ENCODE measurements at places on chromosomes 2 and 18.
A peak's percentile ranks its signal among the peaks of the same experiment; 100 is the strongest.

- DNase-seq, result no peak
Measured at GRCh38 chr2:157699806-157700205, 71.1 kb upstream of the ACVR1C start.

DNA sequence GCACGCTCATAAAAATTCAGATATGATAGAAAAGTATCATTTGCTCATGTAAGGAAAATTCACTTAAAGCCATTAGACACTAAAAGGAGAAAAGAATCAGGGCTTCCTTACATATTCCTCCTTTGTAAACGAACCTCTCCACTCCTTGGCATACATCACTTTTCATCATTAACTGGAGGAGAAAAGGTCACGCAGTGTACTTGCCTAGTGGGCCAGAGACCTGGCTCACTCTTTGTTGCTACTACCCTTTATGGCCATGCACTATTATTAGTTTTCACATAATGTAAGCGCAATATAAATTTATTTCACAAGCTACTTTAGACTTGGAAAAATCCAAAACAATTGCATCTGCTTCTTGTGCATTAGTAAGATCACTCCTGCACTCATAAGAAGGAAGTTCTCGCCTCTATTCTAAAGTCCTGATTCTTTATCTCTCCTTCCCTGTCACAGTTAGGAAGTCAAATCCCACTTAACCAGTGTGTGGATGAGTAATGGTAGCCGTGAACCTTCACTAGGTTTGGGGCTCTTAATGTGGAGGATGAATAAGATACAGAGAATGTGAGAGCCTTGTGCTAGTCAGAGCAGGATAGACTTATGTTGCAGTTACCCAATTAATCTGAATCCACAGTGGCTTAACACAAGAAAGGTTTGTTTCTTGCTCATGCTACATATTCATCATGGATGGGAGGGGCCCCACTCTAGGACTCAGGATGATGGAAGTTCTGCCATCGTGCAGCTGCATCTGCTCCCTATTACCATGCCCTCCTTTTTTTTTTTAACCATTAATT lies 115.0 kb upstream of the GLS start:
- DNase-seq, result no peak

DNA sequence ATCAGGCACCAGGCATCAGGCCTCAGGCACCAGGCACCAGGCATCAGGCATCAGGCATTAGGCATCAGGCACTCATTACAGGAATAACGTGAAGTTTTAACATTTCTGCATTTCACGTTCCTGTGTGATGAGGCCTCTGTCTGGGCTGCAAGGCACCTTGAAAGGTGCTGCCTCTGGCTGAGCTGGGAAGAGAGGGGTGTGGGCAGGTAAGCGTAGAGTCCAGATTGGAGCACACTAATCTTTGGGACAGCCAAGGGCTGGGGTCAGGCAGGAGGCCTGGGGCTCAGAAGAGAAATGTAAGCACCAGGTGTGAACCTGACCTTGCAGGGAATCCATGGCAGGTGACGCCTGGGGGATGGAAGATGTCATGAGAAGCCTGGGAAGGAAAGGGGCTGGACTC lies 25.3 kb upstream of the SNTG2 start:
- peak; percentile 64 for DNase-seq

GRCh38 chr2:20049637-20050036 lies 1.8 kb downstream of the LAPTM4A start:
- DNase-seq, result no peak

DNA sequence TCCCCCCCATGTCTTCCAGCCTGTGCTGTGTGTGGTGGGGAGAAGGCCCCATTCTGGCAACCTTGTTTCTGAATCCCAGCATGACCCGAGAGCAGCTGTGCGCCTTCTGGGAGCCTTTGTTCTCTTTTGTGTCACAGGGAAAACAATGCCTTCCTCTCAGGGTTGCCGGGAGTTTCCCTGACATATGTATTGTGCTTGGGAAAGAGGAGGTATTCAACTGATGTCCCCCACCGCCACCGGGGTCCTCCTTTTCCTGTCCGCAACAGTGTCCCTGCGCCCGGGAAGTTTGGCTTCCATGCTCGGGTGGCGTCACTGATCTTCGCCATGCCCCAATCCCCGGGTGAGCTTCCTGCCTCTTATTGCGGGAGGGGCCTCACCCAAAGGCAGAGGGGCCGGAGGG lies 77.5 kb upstream of the ASB18 start:
- DNase-seq, result no peak

GRCh38 chr2:177147093-177147694 lies 65.4 kb upstream of the HNRNPA3 start:
- no peak for DNase-seq

DNA sequence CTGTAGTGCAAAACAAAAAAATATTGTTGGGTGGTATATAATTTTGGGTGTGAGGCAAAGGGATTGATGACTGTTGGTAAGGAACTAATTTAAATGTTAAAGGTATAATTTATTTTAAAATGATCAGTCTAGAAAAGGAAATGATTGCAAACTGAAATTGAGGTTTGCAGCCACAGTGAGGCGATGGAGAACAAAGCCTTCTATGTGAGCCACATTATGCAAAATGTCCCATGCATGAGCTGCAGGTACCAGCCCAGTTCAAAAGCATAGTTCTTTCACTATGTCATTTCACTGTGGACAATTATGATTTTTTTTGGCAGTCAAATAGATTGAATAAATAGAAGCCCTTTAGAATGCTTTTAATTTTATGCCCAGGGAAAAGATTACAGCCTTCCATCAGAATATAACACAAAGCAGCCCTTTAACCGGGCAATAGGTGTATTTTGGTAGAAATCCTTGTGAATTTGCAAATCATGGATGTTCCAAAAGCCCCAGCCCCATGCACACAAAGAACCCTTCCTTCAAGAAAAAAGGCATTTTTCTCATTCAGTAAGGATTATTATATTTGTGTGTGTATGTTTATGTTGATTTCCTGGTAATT lies 1.7 kb downstream of the MAP2 start:
- peak; percentile 49 for DNase-seq

GRCh38 chr2:17160594-17160993 lies 357.6 kb downstream of the RAD51AP2 start:
- DNase-seq, result no peak

DNA sequence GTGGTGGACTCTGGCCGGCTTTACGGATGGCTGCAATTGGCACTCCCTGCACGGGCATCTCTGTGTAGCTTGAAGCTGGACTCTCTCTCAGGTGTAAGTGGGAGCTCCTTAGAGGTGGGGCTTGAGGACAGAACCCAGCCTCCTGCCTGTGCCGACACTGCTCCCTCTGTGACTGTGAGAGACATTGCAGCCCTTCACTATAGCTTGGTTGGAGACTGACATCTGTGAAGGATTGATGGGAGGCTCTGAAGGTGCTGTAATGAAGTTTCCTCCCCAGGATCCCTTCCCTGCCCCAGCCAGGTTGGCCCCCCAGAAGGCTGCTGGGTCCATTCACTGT lies 166.7 kb downstream of the SH3RF3 start:
- no peak for DNase-seq

DNA sequence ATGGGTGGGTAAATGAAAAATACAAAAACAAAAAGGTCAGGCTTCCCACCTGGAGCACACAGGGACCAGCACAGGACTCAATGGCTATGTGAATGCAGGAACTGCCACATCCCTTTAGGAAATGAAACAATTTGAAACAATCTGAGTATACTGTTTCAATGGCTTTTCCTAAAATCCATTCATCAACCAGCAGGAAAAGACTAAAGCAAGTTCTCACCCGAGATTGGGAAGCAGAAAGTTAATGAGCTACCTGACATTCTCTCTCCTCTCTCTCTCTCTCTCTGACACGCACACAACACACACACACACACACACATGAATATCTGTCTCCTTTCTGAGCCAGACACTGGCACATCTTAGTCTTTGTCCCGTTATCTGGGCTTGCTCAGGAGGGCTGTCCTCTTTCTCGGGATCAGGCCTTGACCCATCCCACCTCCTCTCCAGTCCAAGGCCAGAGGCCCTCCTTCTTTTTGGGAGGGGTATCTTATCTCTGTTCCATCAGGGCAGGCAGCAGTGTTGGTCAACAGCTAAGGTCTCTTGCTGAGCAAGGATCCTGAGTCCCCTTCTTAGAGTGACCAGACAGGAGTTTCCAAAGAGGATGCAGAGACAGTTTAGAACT lies 11.6 kb upstream of the LRRFIP1 start:
- peak; percentile 60 for DNase-seq

- DNase-seq, result no peak
Measured at GRCh38 chr2:72182547-72182946, 34.9 kb upstream of the CYP26B1 start.

GRCh38 chr2:56749152-56749752 lies 565.5 kb downstream of the CCDC85A start:
- DNase-seq, result no peak

DNA sequence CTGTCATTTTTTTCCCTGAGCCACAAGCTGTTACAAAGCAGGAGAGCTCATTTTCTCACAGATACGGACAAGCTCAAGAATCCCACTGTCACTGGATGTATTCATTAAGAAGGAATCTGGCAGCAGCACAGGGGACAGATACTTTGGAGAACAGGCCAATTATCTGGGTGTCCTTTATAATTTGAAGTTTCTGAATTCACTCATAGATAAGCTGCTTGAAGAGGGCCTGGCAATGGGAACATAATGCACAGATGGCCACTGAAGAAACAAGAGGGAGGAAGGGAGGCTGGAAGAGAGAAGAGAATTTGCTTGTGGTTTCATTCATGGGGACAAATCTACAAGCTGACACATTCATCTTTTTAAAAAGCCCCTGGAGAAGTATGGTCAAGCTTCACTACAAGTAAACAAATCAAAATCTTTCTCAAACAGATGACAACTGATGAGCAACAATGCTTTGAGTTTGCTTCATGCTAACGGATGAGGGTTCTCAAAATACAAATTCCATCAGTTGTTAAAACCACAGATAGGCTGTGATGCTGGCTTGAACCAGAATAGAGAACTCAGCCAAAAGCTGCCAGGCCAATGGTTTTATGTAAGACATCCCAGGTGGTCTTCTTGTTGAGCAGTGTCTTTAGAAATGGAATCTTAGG lies 11.9 kb downstream of the BCL2 start:
- no peak for DNase-seq
